ENCODE measurements at places on chromosomes 2 and 18.

- DNase-seq, result no peak
Observed at GRCh38 chr2:127142663-127143630, 36.0 kb upstream of the BIN1 start.

- DNase-seq, result no peak
Observed at GRCh38 chr18:24054130-24054529, 39.6 kb downstream of the TTC39C start.

DNA sequence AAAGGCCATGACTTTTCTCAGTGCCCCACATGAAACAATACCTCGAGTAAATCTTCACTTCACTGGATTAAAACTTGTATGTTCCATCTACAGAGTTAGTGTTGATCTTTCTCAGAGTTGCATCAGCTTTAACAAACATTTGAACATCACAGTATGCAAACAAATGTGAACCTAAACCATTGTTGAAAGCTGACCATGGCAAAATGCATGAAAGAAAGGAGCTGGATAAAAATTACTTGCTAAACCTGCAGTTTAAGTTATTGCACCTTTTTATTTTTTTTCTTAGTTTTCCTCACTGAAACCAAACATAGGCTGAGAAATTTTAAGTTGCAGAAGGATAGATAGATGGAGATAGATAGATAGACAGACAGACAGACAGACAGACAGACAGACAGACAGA is 107.2 kb upstream of the UGP2 start:
- no peak for DNase-seq

GRCh38 chr2:1601067-1601412 is 143.3 kb downstream of the PXDN start:
- DNase-seq, result no peak

- DNase-seq, result no peak
Observed at GRCh38 chr2:118056165-118056534, 32.1 kb upstream of the INSIG2 start.

DNA sequence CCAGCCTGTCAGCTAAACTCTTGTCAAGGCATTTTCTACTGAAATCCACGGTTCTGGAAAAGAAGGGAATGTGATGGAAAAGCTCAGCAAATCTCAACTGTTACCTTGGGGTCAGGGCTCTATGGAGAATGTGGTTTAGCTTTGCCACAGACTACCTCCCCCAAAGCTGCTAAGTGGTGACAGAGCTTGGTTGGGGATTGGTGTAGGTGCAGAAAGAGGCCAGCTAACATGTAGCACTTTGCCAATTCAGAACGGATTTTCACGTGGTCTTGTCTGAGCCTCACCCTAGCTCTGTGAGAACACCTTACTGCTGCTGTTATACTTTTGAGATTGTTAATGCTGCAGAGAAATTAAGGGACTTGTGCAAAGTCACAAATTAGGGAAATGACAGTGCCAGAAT is 331.1 kb downstream of the RND3 start:
- DNase-seq, result no peak

DNA sequence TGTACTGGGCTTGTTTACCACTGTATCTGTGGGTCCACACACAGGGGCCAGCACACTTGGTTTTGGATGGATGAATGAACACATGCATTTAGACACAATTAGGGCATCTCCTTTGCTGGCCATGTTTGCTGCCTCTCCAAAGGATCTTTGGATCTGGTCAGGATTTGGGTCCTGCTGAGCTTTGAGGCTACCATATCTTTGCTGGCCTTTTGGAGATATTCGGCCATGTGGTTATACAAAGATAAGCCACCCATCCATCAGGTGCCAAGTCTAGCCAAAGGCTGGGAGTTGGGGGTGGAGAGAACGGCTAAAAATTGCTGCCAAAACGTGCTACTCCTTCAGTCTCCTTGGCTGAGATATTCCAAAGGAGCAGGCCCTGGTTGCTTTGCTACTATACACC is 18.2 kb upstream of the FZD7 start:
- DNase-seq, result no peak

DNA sequence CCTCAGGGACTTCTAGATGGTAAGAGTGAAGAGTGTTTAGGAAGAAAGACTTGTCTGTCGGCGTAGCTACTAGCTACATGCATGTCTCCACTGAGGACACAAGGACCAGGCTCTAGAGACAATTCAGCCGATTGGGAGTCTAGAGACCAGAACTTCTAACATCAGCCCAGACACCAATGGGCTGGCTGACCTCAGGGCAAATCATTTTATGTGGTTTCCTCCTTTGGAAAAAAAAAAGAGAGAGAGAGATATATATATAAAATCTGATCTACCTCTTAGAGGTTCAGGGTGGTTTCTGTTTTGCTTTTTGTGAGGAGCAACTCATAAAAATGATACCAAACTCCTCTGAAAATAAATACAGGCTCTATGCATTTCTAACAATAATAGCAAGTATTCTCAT is 212.8 kb downstream of the BCL2 start:
- DNase-seq, result no peak

GRCh38 chr2:164257742-164258141 is 363.5 kb downstream of the GRB14 start:
- no peak for DNase-seq
